ENCODE measurements at places on chromosomes 4 and X.

GRCh38 chrX:31323658-31324057 is 251.8 kb upstream of the FTHL17 start:
- DNase-seq: no peak

- no peak for DNase-seq
Measured at GRCh38 chrX:49876750-49877149, 2.5 kb upstream of the USP27X start.

DNA sequence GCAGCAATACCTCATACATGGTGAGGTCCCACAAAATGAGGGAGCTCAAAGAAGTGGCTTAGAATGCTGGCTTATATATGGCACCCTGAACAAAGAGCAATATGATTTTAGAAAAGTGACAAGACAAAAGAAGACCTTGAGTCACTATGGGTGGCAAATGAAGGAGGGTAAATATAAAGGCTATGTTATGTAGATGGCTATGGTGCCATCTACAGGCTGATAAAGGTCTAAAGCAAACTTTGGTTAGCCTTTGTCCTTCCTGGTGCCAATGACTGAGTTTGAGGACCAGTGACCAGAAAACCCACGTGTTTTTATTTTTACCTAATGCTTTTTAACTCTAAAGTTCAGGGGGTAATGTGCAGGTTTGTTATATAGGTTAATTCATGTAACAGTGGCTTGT is 151.8 kb downstream of the CCNG2 start:
- no peak for DNase-seq

DNA sequence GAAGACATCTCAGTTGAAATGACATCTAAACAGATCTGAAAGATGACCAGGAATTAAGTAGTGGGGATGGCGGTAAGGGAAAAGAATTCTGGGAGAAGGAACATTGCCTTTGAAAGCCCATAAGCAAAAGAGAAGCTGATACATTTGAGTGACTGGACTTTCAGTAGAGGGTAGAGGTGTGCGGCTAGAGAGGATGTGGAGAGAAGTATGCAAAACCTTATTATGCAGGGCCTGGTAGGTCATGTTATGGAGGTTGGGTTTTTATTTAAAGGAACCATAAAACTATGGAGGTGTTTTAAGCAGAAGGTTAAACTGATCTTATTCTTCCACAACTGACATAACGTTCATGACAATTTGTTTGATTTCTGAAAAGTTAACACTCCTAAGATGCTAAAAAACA is 36.3 kb downstream of the RPS6KA3 start:
- no peak for DNase-seq

DNA sequence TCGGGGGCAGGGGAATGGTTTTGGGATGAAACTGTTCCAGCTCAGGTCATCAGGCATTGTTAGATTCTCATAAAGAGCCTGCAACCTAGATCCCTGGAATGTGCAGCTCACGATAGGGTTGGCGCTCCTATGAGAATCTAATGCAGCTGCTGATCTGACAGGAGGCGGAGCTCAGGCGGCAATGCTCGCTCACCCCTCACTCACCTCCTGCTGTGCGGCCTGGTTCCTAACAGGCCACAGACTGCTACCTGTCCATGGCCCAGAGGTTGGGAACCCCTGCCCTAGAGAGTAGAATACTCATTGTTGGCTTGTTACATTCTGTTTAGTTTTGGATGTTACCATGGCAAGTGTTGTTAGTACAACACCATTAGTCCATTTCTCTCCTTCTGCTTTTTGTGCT is 40.8 kb upstream of the STX18 start:
- DNase-seq: no peak

DNA sequence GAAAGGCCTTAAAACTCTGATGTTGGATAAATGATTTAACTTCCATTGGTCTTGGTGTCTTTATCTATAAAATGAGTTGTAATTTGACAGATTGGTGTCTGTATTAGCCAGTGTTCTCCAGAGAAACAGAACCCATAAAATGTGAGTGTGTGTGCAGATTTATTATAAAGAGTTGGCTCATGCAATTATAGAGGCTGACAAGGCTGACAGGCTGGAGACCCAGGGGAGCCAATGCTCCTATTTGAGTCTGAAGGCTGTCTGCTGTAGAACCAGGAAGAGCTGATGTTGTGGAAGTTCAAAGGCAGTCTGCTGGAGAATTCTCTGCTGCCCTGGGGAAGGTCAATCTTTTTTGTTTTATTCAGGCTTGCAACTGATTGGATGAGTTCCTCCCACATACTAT is 131.7 kb downstream of the SLC4A4 start:
- DNase-seq: no peak

- DNase-seq: peak; percentile 7
Measured at GRCh38 chr4:25913056-25913850, 767 bp upstream of the SMIM20 start.

GRCh38 chr4:94409962-94410361 is 41.8 kb upstream of the PDLIM5 start:
- DNase-seq: no peak

- no peak for DNase-seq
Measured at GRCh38 chr4:89855236-89855635, 18.3 kb upstream of the SNCA start.

GRCh38 chrX:129769467-129770154 is 10.1 kb upstream of the SASH3 start:
- no peak for DNase-seq

DNA sequence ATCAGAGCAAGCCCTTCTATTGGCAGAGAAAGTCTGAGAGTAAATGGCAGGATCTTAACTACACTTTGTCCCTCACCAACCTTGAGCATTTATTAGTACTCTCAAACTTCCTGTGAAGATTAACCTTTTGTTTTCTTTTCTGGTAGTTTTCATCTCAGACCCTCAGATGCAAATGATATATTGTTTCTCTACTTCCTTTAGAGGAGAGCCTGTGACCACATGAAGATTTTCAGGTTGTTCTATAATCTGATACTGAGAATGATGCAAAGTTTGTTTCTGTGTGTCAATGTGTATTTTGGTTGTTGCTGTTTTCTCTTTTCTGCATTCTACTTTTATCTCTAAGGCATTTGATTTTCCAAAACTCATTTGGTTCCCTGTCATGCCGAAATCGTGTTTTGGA is 165.8 kb upstream of the CYSLTR1 start:
- DNase-seq: no peak

DNA sequence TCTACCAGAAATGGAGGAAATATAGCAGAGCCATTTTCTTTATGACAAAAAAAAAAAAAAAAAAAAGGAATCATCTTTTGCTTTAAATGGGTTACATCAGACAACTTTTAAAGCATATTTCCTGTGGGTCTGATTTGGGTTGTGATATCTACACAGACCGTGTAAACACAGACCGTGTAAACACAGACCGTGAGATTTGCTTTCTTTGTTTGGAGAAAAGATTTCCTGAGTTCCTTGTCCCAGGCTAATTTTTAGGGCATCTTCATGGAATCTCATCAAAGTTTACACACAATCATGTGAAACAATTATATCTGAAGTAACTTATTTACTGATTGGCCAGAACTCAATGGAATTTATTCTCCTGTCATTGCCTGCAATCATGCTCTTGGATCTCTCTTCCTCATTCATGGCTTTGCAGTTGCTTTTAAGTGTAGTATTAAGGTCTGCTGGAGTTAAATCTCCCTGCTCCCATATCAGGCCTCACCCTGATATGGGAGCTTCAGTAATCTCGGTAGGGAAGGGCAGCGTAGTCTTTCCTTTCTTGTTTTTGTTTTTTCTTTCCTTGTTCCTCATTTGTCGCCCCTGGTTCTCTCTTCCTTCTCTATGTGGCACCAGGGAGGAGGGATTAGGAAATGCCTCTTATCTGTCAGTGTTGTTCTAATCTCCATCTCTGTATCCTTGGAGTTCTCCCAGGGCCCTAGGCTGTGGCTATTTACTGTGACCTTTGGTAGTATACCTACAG is 248.6 kb upstream of the JADE1 start:
- DNase-seq: no peak

DNA sequence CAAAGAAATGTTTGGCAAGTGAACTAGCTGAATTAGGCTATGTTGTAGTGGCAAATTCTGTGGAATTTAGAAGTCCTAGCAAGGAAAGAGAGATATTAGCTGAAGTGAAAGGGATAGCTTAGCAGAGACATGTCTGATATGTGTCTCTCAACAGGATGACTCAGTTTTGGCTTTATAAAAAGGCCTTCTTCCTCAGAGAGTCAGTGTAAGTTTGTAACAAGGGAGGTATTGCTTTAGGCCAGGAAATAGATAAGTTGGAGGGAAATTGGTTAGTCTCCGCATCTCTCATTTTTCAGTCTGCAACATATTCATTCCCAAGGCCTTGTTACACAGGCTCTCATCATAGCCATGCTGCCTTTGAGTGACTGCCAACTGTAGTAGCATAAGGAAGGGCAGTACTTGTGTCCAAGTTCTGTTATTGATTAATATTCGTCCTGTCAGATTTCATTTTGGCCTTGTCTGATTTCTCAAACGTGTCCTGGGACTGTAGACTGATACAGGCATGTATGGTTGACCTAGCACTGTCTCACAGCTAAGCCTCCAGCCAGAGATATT is 4.0 kb downstream of the TMEM164 start:
- no peak for DNase-seq

GRCh38 chrX:123277347-123277746 is 93.3 kb downstream of the GRIA3 start:
- DNase-seq: no peak

GRCh38 chrX:101956556-101956955 is 24.7 kb upstream of the ZMAT1 start:
- no peak for DNase-seq

DNA sequence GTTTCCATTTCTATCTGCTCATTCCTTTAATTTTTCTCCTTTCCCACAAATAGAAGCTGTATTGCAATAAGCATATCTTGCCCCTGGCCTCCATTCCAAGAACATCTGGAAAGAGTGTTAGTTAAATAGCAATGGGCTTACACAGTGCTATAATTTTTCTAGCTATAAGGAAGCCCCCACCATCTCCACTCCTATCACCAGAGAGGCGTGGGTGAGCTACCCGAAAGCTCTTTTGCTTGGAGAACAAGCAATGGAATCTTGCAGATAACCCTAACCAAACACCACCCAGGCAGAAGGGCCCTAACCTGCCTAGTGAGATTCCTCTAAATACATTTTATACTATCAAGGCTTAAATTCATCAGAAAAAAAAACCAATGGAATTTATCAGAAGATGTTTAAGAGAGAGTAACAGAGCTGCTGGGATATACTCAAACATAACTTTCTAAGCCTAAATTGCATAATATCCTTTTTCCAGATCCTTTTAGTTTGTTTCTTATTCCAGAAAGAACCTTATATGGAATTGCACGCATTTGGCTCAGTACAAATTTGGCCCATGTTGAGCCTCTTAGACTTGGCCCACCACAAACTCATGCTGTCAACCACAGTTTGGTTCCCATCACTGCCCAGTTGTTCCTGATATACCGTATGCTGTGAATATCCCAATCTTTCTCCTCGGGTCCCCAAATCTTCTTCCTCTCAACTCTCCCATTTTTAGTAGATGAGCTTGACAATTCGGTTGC is 91.6 kb upstream of the PLAC1 start:
- no peak for DNase-seq

GRCh38 chrX:40290517-40290916 is 192.8 kb upstream of the BCOR start:
- DNase-seq: no peak

DNA sequence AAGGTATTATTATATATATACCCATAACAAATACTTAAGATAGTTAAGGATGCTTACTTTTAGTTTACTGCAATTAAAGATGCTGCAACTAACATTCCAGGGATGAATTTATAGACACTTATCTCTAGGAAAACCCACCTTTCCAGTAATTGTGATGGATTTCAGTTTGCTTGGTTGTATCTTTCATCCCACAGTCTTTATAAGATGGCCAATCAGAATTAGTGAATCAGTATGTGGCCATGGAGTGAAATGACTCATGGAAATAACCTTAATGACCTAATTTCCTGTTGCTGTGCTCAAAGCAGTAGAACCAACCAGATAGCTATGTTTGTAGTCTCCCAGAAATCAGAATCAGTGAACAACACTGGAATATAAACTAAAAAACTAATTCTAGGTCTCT is 26.4 kb downstream of the MOSPD2 start:
- DNase-seq: no peak

DNA sequence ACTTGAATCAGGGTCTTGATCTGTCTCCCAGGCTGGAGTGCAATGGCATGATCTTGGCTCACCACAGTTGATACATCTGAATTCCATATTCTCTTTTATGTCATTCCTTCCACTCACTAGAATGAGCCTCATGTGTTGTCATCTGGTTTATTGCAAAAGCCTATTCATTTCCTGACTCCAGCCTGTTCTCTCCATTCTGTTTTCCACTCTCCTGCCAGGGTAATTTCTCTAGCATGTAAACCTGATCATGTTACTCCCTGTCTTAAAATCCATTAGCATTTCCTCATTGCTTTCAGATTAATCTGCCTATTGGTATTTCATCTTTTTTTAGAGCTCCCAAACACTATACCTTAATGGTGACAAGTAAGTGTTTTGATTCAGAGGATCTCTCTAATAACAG is 4.3 kb upstream of the DDX60L start:
- no peak for DNase-seq

- DNase-seq: no peak
Measured at GRCh38 chr4:130192787-130193186, 1096.8 kb downstream of the C4orf33 start.

DNA sequence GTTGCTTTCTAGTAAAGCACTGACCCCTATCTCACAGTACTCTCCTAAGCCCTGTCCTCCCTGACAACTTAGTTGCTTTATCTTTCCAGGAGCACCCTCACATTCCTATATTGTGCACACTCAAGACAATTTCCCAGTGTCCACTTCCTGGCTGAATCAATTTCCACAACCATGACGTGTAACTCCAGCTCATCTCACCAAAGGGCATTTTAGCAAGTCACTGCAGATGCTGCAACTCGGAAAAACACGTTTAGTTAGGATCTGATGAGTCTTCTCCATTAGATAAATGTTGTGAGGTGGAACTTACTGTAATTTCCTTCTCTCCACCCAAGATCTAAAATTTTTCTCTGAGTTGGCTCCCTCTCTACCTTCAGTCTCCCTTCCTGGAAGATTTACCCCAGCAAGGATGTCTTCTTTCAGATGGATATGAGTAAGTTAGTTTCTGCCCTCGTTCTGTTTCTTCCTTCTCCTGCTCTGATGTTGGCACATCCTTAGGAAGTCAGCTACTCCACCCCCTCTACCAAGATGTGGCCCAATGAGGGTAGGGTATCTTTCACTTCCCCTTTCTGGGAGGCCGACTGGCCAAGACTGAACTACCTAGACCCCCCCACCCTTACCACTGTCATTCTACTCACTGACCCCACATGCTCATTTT is 28.8 kb upstream of the IL13RA1 start:
- DNase-seq: no peak

GRCh38 chrX:42602566-42602965 is 175.4 kb downstream of the PPP1R2C start:
- DNase-seq: no peak

DNA sequence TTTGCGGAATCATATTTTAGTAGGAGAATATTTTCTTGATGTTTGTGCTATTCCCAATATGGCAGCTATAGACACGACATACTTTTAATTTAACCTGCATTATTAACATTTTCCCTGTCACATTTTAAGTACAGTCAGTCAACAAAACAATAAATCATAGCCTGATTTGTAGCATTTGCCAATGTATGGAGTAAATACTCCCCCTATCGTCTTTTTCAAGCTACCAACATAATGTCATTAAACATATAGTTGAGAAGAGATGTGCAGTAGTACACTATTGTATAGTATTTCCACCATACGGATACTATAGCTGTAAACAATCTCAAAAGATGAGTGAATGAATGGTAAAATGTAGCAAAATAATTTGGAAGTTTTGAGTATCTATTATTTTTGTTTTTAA is 303.7 kb upstream of the MAGEB2 start:
- no peak for DNase-seq

- DNase-seq: no peak
Measured at GRCh38 chrX:97985096-97985495, 1101.4 kb downstream of the RPA4 start.

Data from stimulated activated CD4-positive, alpha-beta T cell treated with anti-CD3 and anti-CD28 coated beads, Interleukin-2, amount 100 ng/mL, for 48 hours (primary cell).